Stimulated activated CD8-positive, alpha-beta memory T cell treated with anti-CD3 and anti-CD28 coated beads, Interleukin-15, amount 100 ng/mL, for 24 hours (primary cell): ENCODE measurements at places on chromosomes 7 and 10.

- DNase-seq, result no peak
Measured at GRCh38 chr10:98916526-98917125, 319.0 kb downstream of the HPSE2 start.

DNA sequence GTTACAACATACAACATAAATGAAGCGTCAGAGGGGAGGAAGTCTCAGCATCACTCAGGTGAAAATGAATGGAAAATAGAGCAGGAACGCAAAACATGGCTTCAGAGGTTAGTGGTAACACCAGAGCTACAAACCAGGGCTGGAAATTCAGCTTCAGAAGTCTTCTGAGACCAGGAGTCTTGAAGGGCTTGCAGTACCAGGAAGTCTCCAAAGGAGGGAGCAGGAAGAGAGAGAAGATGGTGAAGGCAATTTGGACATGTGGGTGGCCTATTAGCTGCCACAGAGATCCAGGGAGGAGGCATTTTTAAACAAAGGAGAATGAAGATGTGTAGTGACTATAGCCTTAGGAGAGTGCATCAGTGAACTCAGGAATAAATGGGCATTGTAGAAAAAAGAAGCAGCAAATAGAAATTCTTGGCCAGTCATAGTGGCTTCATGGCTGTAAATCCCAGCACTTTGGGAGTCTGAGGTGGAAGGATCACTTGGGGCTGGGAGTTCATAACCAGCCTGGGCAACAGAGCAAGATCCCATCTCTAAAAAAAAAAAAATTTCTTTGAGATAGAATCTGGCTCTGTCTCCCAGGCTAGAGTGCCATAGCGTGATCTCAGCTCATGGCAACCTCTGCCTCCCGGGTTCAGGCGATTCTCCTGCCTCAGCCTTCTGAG is 9.3 kb upstream of the TET1 start:
- DNase-seq, result no peak

DNA sequence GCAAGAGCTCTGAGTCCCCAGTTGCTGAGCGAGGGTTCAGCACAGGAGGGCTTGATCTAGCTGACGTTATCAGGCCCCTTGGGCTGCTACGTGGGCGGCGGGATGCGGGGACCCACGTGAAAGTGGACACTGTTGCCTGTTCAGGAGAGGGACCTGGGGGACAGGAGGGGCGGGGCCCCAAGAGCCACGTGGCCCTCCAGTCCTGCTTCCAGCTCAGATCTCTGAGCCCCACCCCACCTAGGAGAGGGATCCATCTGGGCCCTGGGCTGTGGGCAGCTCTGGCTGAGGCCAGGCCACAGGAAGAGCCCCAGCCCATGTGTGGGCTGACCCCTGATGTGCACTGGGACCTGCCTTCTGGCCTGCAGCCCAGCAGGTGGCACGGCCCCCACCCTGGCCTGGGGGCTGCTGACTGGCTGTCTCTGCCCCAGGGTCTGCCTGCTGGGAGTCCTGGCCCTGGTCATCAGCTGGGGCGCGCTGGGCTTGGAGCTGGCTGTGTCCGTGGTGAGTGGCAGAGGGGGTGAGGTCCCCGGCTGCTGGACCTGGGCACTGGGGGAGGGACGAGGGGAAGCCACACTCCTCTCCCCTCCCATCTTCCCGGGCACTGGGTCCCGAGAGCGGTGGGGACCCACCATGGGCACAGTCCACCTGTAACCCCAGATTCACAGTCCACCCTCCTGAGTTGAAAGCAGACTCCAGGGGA is 17.5 kb downstream of the TTYH3 start:
- no peak for DNase-seq

- DNase-seq, result no peak
Measured at GRCh38 chr10:79115302-79115701, 46.5 kb downstream of the ZMIZ1 start.

- no peak for DNase-seq
Measured at GRCh38 chr7:21944616-21945453, 864 bp downstream of the CDCA7L start.
